Left colon (tissue), 2 donors: ENCODE measurements at places on chromosomes 4 and X. TPM values are rescaled to one million over a fixed set of nuclear protein-coding genes. Genes with fewer than 3 reads are reported as not detected.

GRCh38 chr4:86564795-86565194, 29.3 kb upstream of the PTPN13 start:
- DNase-seq = no peak

- no peak for DNase-seq
Measured at GRCh38 chrX:150495496-150495895, 72.9 kb upstream of the MTM1 start.

- DNase-seq = peak; percentile 70
Measured at GRCh38 chrX:53284684-53285447, 3.5 kb upstream of the IQSEC2 start.

Gene DCAF4L1
- total RNA-seq = 0.12 TPM

Gene TCEAL7
- 4.8 TPM for total RNA-seq

DNA sequence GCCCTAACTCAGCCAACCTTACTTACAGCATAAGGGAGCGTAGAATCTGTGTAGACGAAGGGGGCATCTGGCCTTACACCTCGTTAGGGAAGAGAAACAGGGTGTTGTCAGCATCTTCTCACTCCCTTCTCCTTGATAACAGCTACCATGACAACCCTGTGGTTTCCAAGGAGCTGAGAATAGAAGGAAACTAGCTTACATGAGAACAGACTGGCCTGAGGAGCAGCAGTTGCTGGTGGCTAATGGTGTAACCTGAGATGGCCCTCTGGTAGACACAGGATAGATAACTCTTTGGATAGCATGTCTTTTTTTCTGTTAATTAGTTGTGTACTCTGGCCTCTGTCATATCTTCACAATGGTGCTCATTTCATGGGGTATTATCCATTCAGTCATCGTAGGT, 14.6 kb downstream of the PLP1 start:
- DNase-seq = no peak

- peak; percentile 14 for DNase-seq
Measured at GRCh38 chr4:109574443-109574850, 14.4 kb downstream of the MCUB start.

GRCh38 chrX:19624739-19625138, 109.4 kb upstream of the MAP3K15 start:
- DNase-seq = no peak

GRCh38 chr4:78939667-78940008, 400 bp upstream of the PAQR3 start:
- DNase-seq = no peak

Gene COL4A6
- 0.73 TPM for total RNA-seq

Gene OCIAD2
- 91.6 TPM for total RNA-seq

DNA sequence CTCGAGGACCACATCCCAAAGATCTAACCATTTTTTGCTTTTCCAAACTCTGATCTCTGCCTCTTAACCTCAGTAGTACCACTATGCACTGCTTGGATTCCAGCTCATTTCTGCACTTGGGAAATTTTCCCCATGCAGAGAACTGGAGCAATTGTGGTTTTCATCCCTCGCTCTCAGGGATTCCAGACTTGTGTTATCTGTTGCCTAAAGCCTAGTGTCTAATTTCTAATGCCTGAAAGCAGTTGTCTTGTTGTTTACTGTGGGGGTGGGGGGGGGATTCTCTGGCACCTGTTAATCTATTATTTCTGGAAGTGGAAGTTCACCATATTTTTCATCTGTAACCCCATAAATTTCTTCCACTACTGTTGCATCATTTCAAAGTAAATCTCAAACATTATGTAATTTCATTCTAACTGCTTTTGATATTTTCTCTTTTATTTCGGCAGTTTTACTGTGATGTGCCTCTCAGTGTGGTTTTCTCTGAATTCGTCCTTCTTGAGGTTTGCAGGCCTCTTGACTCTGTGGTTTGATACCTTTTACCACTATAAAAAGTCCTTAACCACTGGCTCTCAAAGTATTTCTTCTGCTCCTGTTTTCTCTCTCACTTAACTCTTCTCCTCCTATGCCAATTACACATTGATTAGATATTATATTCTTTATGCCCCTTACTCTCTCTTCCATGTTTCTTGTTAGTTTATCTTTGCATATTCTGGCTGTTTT, 205.6 kb upstream of the EOLA2 start:
- DNase-seq = no peak

- DNase-seq = no peak
Measured at GRCh38 chr4:13548059-13548983, 4.0 kb upstream of the NKX3-2 start.

Gene ARHGEF38
- total RNA-seq = 11.6 TPM

- no peak for DNase-seq
Measured at GRCh38 chr4:147749811-147750321, 18.0 kb downstream of the ARHGAP10 start.

- DNase-seq = no peak
Measured at GRCh38 chr4:81405900-81406401, 65.8 kb downstream of the RASGEF1B start.

DNA sequence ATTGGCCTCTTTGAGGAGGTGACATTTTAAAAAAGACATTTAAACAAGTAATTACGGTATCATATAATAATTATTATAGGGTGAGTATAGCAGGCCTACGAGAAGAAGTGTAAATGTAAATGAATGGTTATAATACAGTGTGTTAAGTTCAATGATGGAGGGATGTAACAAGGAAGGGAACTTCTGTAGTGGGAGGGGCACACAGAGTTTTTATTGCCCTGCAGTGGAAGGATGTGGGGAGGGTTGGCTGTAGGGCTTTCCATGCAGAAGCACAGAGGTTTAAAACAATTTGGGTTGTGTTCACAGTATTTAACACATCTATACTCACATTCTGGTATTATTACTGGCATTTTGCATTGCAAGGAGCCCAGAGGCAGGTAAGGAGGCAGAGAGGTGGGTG, 41.1 kb downstream of the AFF1 start:
- no peak for DNase-seq

Gene MAGEA10
- total RNA-seq = not detected

Gene TAF7L
- total RNA-seq = not detected

- peak; percentile 47 for DNase-seq
Measured at GRCh38 chr4:2266181-2266580, 4.3 kb upstream of the MXD4 start.

Gene SYTL5
- 10.0 TPM for total RNA-seq

GRCh38 chr4:95572304-95572991, 23.7 kb upstream of the UNC5C start:
- DNase-seq = peak; percentile 49

GRCh38 chr4:83009529-83009928, 1.1 kb downstream of the LIN54 start:
- no peak for DNase-seq

- DNase-seq = no peak
Measured at GRCh38 chrX:50432829-50433289, 37.8 kb downstream of the DGKK start.

Gene CT45A10
- total RNA-seq = not detected

Gene ELF4
- 61.9 TPM for total RNA-seq

GRCh38 chr4:22991576-22991975, 298.8 kb downstream of the GBA3 start:
- no peak for DNase-seq
